ENCODE measurements at places on chromosomes 3 and 15.
A peak's percentile ranks its signal among the peaks of the same experiment; 100 is the strongest.

- DNase-seq: no peak
Observed at GRCh38 chr3:22265403-22265802, 514.4 kb upstream of the ZNF385D start.

- no peak for DNase-seq
Observed at GRCh38 chr3:128767094-128767750, 41.2 kb downstream of the RAB7A start.

DNA sequence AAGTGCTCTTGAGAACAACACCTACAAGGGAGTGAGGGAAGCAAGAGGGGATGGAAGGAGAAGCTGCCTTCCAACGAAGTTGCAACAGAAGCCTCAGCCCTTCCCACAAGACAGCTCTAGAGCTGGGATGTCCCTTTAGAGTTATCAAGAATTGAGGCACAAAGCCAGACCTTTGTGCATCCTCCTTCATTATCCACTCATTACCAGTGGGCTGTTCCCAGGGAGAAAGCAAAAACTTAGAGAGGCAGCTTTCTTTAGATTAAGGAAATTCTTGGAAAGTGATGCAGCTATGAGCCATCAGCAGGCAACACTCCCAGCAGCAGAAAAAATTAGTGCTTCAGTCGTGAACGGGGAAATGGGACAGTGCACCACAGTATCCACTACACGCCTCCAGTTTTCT, 10.6 kb upstream of the CD96 start:
- no peak for DNase-seq

GRCh38 chr3:53140847-53141845, 10.9 kb upstream of the RFT1 start:
- DNase-seq: no peak

DNA sequence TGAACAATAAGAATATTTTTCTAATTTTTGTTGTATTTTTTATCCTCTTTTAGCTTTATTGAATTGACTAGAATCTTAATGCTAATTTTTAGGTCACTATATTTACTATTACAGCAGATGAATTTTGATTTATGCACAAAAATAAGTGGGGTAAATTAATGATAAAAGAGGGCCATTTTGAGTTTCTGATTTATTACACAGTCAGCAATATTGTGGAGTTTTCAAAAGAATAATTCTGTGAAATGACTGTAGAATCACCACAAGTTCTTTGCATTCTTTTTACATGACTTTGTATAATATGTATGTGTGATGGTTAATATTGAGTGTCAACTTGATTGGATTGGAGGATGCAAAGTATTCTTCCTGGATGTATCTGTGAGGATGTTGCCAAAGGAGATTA, 812.4 kb upstream of the DPPA4 start:
- no peak for DNase-seq

DNA sequence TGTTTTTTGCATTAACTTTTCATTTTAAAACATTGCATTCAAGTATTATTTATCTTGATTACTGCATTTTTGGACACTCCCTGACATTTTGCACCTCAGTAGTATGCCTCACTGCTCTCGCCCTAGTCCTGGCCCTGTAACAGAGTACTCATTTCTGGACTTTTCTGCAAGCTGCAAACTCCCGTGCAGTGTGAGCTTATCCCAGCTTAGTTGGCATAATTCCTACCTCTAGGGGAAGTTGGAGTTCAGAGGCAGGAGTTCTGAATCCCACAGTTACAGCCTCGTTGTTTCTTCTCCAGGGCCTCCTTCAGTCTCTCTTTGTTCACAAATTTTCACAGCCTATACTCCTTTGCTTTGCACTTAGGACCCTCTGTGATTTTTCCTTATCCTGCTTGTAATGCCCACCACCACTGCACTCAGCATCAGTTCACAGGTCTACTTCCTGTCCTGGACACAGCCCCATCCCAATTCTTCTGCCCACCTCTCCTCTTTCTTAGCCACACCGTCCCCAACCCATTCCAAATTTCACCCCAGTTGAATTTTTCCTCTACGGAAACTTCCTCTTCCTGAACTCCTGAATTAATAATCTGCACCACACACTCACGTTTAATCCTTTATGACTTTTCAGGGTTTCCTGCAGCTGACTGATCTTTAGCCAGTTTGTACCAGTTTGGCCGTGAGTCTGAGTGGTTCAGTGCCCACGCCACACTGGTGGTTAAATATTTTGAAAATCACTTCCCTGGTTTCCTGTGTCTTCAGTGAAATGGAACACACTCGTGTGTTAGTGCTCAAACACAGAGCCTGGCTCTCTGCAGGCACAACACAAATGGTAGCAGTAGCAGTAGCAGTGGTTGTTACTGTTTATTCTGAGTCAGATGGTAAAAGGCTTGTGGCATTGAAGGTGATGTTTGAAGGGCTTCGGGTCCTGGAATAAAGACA, 6.3 kb upstream of the CTSH start:
- DNase-seq: no peak

DNA sequence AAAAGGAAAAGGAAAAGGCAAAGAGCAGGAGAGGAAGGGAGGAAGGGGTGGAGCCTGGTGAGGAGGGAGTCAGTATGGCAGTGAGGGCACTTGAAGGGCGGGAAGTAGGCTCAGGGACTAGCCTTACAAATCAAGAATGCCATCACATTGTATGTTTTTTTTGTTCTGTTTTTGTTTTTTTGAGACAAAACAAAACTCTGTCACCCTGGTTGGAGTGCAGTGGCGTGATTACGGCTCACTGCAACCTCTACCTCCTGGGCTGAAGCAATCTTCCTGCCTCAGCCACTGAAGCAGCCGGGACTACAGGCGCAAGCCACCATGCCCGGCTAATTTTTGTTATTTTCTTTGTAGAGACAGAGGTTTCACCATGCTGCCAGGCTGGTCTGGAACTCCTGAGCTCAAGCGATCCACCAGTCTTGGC, 10.5 kb upstream of the PIK3CB start:
- DNase-seq: no peak

DNA sequence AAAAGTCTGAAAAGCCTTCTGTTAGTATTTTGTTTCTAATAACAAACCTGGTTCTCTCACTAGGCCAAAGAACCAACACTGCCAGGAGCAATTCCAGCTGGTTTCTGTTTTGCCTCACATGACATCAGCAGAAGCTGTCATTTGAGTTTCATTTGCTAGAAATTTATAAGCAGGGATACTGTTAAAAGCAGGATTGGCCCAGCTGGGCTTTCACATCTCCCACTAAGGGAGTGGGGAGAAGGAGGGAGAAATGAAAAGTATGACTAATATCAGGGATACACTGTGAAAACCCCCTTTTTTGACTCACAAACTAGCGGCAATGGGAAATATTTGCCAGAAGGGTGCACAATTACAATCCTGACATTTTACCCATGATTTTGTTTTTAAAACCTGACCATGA, 5.3 kb downstream of the CCDC80 start:
- peak; percentile 37 for DNase-seq

DNA sequence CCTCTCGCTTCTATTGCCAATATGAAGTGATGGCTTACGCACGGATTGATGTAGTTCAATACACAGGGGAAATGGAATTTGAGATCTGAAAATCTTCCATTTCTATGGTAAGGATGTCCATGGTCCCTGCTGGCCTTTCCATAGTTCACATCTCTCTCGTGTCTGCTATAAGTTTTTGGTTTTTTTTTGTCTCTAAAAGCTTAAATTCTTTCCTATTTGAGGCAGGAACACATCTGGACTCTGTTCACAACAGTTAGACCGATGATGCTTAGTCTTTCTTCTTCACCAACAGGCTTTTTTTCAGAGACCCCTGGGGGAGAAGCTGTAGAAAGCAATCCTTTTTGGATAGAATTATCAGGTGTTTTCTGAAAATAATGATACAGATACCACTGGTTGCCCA, 108.1 kb downstream of the XXYLT1 start:
- DNase-seq: no peak

DNA sequence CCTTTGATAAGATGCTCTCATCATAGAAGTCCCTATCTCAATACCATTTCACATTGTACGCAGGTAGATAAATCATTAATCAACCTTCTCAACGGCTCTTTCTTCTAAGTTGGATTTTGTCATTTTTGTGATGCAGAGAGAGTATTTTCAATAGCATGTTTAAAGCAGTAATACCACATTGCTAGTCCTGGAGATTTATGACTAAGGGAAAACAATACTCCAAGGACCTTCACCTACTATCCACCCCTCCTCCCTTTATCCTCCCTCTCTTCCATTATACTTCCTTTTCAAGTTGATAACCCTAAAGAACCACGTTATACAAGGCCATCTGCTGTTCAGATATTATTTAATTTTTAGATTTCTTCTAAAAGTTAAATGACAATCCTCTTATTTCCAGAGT, 65.3 kb upstream of the CHMP2B start:
- DNase-seq: no peak

DNA sequence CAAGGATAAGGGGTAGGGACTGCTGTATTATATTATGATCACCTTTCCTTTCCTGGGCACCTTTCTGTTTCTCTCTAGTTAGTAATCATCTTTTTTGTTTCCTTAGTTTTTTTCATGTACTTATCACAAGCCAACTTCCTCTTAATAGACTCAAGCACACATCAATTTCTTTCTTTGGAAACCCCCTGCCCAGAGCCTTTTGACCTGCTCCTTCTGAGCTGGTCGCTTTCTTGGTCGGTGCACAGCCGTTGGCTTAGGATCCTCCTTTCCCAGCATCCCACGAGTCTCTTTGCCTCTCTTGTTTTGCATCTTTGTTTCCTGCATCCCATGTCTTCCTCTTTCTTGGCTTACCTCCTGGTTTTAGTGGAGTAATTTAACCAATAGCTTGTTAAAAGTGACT, 26.9 kb downstream of the GASK1A start:
- no peak for DNase-seq

DNA sequence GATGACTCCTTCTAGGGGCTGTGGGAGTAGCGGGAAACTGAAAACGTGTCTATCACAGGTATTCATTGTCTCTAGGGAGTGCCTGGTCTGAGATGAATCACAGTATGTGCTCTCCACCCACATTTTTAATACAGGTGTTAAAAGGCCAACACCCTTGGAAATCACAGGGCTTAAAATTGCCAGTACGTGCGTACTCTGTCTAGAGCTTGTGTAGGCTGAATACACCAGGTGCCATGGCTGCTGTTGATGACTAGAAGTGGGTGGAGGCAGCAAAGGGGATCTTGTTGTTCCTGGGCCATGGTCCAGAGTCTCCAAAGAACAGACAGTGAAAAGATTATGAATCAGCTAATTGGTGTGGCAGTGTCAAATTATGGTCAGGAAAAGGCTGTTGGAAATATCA, 35.1 kb upstream of the P3H2 start:
- no peak for DNase-seq

DNA sequence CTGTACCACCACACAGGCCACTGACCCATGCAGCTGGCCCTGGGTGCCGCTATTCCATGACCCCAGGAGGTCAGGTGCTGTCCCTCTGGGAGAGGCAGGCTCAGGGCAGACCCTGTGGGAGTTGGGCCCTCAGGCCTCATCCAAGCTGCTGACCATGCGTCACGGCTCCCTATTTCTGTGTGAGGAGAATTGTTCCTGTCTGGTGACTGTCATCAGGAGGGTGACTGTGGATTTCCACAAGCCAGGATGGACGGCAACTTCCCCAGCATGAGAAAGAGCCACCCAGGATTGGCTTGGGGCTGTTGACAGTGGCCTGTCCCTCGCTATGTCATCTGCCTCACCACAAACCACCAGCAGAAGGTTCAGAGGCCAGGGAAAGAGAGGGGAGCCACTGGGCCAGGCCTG, 41.4 kb downstream of the ZDHHC19 start:
- DNase-seq: no peak

DNA sequence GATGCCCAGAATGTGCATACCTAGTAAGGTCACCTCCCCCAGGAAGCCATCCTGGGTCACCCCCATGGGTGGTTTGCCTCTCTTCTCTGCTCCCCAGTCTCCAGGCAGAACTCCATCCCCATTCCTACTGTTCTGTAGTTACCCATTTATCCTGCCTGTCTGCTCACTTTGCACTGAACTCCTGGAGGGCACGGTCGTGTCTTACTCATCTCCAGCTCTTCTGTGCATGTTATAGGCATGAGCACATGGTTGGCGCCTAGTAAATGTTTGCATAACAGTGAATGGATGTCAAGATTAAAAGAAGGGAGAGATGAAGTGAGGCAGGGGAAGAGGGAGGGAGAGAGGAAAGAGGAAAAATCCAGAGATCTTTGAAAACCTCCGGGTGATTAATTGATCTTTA, 208.4 kb upstream of the TRIM42 start:
- no peak for DNase-seq

GRCh38 chr3:124707656-124708062, 22.6 kb upstream of the UMPS start:
- DNase-seq: peak; percentile 49

GRCh38 chr3:4061195-4061594, 242.0 kb upstream of the SETMAR start:
- no peak for DNase-seq

DNA sequence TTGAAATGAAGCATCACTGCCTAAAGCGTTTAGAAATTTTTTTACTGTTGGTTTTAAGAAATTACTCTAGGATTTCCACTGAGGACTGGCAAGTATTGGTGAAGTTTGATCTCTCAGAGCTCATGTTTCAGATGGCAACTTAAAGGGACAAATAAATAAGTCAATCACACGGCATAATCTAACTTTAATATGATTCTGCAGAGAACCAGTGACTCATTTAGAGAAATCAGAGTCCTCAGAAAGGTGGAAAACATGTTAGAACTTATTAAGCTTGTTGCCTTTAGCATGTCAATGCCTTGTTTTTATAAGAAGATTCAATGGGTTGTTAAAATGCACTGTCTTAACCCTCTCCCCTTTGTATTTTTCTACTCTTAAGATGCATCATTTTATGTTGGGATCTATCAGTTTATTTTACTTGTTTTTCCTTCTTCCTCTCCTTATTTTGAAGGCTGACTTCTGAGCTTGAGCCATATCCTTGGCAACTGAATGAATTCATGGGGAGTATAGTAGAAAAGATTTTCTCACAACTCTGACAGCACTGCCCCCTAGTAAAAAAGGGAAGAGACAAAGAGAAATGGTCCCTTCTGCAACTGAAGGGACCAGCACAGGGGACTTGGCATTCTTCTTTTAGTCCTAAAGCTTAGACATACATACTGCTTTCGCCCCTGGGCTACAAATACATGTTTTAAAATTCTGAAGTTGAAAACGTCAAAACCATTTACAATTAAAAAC, 431.2 kb downstream of the LPP start:
- no peak for DNase-seq

GRCh38 chr3:171860830-171861535, 17.8 kb downstream of the TMEM212 start:
- DNase-seq: no peak

GRCh38 chr3:41338276-41338675, 139.0 kb downstream of the CTNNB1 start:
- no peak for DNase-seq

GRCh38 chr15:56929399-56929798, 11.0 kb downstream of the TCF12 start:
- DNase-seq: no peak

GRCh38 chr3:187935623-187936156, 190.4 kb upstream of the BCL6 start:
- no peak for DNase-seq

- no peak for DNase-seq
Observed at GRCh38 chr15:49876401-49877038, 242.5 kb downstream of the ATP8B4 start.

DNA sequence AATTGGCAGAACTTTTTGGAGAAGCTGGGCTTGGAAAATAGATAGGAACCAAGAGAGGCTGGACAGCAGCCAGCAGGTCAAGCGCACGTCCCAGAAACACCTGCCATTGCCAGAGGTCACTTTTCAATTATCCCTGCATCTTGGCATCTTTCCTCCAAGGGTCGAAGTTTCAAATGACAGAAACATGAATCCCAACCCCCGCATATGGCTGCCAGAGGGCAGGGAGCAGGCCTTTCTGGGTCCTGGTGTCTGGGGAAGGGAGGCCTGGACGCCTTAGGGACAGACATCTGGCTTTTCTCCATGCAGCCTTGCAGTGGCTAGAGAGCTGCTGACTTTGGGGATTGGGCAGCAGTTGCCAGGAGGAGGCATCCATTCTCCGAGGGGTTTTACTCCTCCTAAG, 164.5 kb upstream of the TPM1 start:
- DNase-seq: no peak
